ENCODE measurements at places on chromosomes 4 and X. TPM values are rescaled to one million over a fixed set of nuclear protein-coding genes. Genes with fewer than 3 reads are reported as not detected.

The ALAS2 gene
- not detected for total RNA-seq

The CCDC158 gene
- not detected for total RNA-seq

The PABPC1L2A gene
- not detected for total RNA-seq

- H3K27me3 ChIP-seq = no peaks in the 10 kb centered on the region
- H3K4me3 ChIP-seq = no peak overlapping the region
- H3K27ac ChIP-seq = no peak overlapping the region
- H3K36me3 ChIP-seq = no peaks in the 10 kb centered on the region
- no peak for DNase-seq
- peaks cover 25% of the 10 kb centered on the region for H3K4me1 ChIP-seq
These were observed 233.5 kb downstream of the SCFD2 start for GRCh38 chr4:53132132-53132891.

- H3K27ac ChIP-seq = no peak overlapping the region
- no peaks in the 10 kb centered on the region for H3K27me3 ChIP-seq
- DNase-seq = no peak
- H3K4me3 ChIP-seq = no peak overlapping the region
- no peaks in the 10 kb centered on the region for H3K4me1 ChIP-seq
- H3K36me3 ChIP-seq = no peaks in the 10 kb centered on the region
These were observed 106.8 kb upstream of the RAI2 start for GRCh38 chrX:17967888-17968287.

The HDAC6 gene
- total RNA-seq = 38.2 TPM

GRCh38 chrX:10377427-10377826 lies 220.7 kb downstream of the CLCN4 start:
- no peaks in the 10 kb centered on the region for H3K27me3 ChIP-seq
- H3K4me3 ChIP-seq = no peak overlapping the region
- no peaks in the 10 kb centered on the region for H3K36me3 ChIP-seq
- H3K27ac ChIP-seq = no peak overlapping the region
- DNase-seq = no peak

DNA sequence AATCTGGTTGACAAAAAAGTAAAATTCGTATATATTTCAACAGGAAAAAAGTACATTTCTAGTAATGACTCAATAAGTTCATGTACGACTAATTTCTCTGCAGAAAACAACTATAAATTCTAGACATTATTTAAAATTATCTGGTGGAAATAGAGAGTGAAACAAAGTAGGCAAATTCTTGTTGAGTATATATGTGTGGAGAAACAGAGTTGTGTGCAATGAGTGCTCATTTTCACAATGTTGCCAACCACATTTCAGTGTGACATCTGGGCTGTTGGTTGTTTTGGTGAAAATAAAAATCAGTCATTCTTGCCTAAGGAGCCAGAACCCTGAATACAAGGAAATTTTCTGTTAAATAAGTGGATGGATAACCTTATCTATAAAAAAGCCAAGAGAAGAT lies 372.0 kb upstream of the NDST4 start:
- H3K27me3 ChIP-seq = no peaks in the 10 kb centered on the region
- H3K4me3 ChIP-seq = no peak overlapping the region
- H3K4me1 ChIP-seq = no peaks in the 10 kb centered on the region
- no peaks in the 10 kb centered on the region for H3K36me3 ChIP-seq
- no peak for DNase-seq
- H3K27ac ChIP-seq = no peak overlapping the region

The HSD17B11 gene
- total RNA-seq = 17.9 TPM

DNA sequence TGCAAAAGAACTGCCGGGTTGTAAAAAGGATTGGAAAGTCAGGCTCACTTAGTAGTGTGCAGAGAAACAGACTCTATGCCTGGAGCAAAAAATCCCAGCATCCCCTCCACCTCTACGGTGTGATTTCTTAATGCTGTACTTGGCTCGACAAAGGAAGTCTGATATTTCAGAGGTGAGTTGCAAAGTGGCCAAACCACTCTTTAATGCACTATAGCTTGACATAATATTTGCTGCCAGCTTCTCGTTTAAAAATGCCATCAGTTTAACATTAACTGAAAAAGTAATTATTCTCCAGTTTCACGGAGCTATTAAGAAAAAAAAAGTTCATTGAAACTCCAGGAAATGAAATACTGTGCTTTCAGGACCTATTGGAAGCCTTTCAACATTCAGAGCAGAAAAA lies 448.3 kb upstream of the ZFP42 start:
- no peak overlapping the region for H3K4me3 ChIP-seq
- H3K27ac ChIP-seq = no peak overlapping the region
- H3K4me1 ChIP-seq = no peaks in the 10 kb centered on the region
- H3K27me3 ChIP-seq = no peaks in the 10 kb centered on the region
- H3K36me3 ChIP-seq = no peaks in the 10 kb centered on the region
- no peak for DNase-seq

GRCh38 chr4:93710101-93710846 lies 118.3 kb upstream of the ATOH1 start:
- no peaks in the 10 kb centered on the region for H3K36me3 ChIP-seq
- H3K4me3 ChIP-seq = no peak overlapping the region
- H3K27me3 ChIP-seq = no peaks in the 10 kb centered on the region
- H3K27ac ChIP-seq = no peak overlapping the region

The HERC5 gene
- total RNA-seq = 1.3 TPM

- no peak overlapping the region for H3K4me3 ChIP-seq
- no peaks in the 10 kb centered on the region for H3K27me3 ChIP-seq
- no peak overlapping the region for H3K27ac ChIP-seq
These were observed 23.8 kb downstream of the F9 start for GRCh38 chrX:139554376-139554775.

GRCh38 chr4:40228497-40229365 lies 31.9 kb downstream of the RHOH start:
- no peak overlapping the region for H3K27ac ChIP-seq
- H3K4me1 ChIP-seq = no peaks in the 10 kb centered on the region
- H3K4me3 ChIP-seq = no peak overlapping the region
- no peaks in the 10 kb centered on the region for H3K36me3 ChIP-seq
- H3K27me3 ChIP-seq = no peaks in the 10 kb centered on the region
- no peak for DNase-seq

The LRCH2 gene
- 0.44 TPM for total RNA-seq

- no peak overlapping the region for H3K27ac ChIP-seq
- H3K27me3 ChIP-seq = peaks cover 7% of the 10 kb centered on the region
- no peaks in the 10 kb centered on the region for H3K36me3 ChIP-seq
- no peak overlapping the region for H3K4me3 ChIP-seq
- DNase-seq = no peak
- H3K4me1 ChIP-seq = no peaks in the 10 kb centered on the region
These were observed 3.5 kb upstream of the SLIT2 start for GRCh38 chr4:20248155-20248558.

GRCh38 chrX:40273356-40274050 lies 175.7 kb upstream of the BCOR start:
- no peak overlapping the region for H3K4me3 ChIP-seq
- no peaks in the 10 kb centered on the region for H3K27me3 ChIP-seq
- H3K36me3 ChIP-seq = no peaks in the 10 kb centered on the region
- H3K27ac ChIP-seq = no peak overlapping the region

The VSIG4 gene
- 39.1 TPM for total RNA-seq

DNA sequence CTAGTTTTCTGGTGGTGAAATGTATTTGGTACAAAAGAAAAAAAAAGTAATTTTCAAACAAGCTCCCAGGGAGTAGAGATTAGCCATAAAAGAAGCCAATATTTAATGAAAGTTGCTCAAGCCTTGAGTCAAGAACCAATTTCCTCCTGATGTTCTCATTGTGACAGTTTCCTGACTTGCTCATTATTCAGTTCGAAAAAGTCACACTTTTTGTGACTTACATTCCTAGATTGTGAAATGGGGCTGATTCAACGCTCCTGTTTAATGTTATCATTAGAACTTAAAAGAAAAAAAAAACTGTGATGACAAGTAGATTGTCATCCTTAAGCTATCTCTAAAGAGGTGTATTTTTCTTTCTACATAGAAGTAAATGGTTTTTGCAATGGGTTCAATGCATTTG lies 122.6 kb upstream of the BMPR1B start:
- no peaks in the 10 kb centered on the region for H3K4me1 ChIP-seq
- DNase-seq = no peak
- H3K27me3 ChIP-seq = no peaks in the 10 kb centered on the region
- H3K36me3 ChIP-seq = no peaks in the 10 kb centered on the region
- H3K4me3 ChIP-seq = no peak overlapping the region

GRCh38 chr4:138400066-138400465 lies 157.9 kb upstream of the SLC7A11 start:
- H3K36me3 ChIP-seq = no peaks in the 10 kb centered on the region
- H3K27ac ChIP-seq = no peak overlapping the region
- H3K4me1 ChIP-seq = no peaks in the 10 kb centered on the region
- no peak for DNase-seq
- H3K4me3 ChIP-seq = no peak overlapping the region

DNA sequence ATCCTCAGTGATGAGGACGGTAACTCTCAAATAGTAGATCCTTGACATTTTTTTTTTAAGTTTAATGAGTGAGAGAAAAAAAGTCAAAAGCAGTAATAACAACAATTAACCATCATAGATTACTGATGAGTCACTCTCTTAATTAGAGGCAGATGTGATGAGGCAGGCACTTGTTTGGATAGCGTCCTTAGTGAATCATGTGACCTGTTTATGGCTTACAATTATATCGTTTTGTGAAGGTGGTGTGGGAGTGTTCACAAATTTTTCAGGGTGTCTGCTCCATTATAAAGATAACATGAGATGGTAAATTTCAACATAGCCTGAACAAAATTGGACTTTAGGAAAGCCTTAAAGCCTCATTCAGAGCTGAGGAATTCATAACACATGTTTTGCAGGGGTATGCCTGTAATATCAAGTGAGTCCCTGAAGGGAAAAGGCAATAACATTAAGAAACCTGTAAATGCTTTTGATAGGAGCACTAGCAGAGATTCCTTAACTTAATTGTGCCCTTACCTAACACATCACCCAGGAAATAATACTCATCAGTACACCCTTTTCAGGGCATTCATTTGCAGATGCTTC lies 51.9 kb upstream of the XIAP start:
- no peaks in the 10 kb centered on the region for H3K4me1 ChIP-seq
- no peak for DNase-seq

GRCh38 chrX:111376897-111377578 lies 35.0 kb downstream of the DCX start:
- peaks cover 3% of the 10 kb centered on the region for H3K27me3 ChIP-seq
- no peaks in the 10 kb centered on the region for H3K36me3 ChIP-seq
- H3K4me1 ChIP-seq = no peaks in the 10 kb centered on the region
- no peak overlapping the region for H3K4me3 ChIP-seq

DNA sequence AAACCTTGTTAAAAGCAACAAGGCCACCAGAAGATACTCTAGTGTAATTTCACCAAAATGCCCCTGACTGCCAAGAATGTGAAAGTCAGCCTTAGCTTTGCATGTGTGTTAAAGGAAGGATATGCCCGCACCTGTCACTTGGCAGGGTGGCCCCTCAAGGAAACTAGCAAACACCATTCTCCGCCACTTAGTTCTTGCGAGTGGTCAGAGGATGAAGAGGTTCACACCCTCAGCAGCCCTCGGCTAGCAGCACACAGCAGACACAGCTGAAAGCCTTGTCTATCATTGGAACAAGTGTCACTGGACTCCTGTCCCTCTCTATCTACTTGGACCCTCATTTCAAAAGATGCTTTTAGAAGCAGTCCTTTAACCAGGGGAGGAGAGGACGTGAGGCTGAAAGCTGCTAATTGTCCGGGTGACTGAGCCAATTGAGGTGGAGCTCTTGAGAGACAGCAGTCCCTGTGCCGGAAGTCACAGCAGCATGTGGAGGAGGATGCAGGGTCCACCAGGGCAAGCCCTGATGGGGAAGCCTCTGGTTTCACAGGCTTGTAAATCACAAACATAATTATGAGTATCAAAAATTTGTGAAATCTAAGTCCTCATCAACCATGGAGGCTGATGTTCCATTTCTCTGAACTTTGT lies 18.0 kb downstream of the HHIP start:
- no peaks in the 10 kb centered on the region for H3K36me3 ChIP-seq
- H3K27ac ChIP-seq = no peak overlapping the region
- H3K27me3 ChIP-seq = no peaks in the 10 kb centered on the region
- DNase-seq = no peak

- no peaks in the 10 kb centered on the region for H3K4me1 ChIP-seq
- no peak overlapping the region for H3K27ac ChIP-seq
- H3K36me3 ChIP-seq = no peaks in the 10 kb centered on the region
These were observed 642.4 kb downstream of the TRIML1 start for GRCh38 chr4:188781655-188782054.

- no peak overlapping the region for H3K4me3 ChIP-seq
- no peaks in the 10 kb centered on the region for H3K27me3 ChIP-seq
- H3K4me1 ChIP-seq = no peaks in the 10 kb centered on the region
- no peak overlapping the region for H3K27ac ChIP-seq
- no peak for DNase-seq
- H3K36me3 ChIP-seq = no peaks in the 10 kb centered on the region
These were observed 215.5 kb downstream of the PDGFC start for GRCh38 chr4:156756118-156756517.

The HTN3 gene
- not detected for total RNA-seq

DNA sequence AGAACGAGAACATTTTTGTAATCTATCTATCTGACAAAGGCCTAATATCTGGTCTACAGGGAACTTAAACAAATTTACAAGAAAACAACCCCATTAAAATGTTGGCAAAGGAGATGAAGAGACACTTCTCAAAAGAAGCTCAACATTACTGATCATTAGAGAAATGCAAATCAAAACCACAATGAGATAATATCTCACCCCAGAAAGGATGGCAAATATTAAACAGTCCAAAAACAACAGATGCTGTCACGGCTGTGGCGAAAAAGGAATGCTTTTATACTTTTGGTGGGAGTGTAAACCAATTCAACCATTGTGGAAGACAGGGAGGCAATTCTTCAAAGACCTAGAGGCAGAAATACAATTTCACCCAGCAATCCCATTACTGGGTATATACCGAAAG lies 2284.8 kb downstream of the ARAP2 start:
- no peaks in the 10 kb centered on the region for H3K36me3 ChIP-seq
- H3K4me1 ChIP-seq = no peaks in the 10 kb centered on the region
- no peak for DNase-seq
- no peak overlapping the region for H3K27ac ChIP-seq
- H3K27me3 ChIP-seq = no peaks in the 10 kb centered on the region
- no peak overlapping the region for H3K4me3 ChIP-seq

The OTOP1 gene
- not detected for total RNA-seq

GRCh38 chr4:4394644-4395043 lies 7.7 kb downstream of the NSG1 start:
- DNase-seq = no peak
- H3K4me1 ChIP-seq = no peaks in the 10 kb centered on the region
- H3K36me3 ChIP-seq = no peaks in the 10 kb centered on the region
- H3K27ac ChIP-seq = no peak overlapping the region
- H3K4me3 ChIP-seq = no peak overlapping the region

DNA sequence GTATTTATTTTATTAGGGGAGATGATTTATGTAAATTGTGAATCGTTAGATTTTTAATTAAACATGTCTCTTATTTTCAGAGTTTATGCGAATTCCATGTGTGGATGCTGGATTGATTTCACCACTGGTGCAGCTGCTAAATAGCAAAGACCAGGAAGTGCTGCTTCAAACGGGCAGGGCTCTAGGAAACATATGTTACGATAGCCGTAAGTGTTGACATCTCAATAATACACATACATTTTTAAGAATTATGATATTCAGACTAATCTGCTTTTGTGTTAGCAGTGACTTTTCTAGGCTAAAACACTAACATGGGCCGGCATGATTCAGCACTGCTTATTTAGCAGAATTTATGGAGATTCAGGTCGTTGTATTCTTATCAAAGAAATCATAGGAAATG lies 91.2 kb downstream of the RAP1GDS1 start:
- no peak overlapping the region for H3K27ac ChIP-seq
- no peaks in the 10 kb centered on the region for H3K36me3 ChIP-seq
- no peaks in the 10 kb centered on the region for H3K4me1 ChIP-seq
- no peaks in the 10 kb centered on the region for H3K27me3 ChIP-seq

Data from gastrocnemius medialis (tissue), 4 donors.